ENCODE measurements at places on chromosomes 2 and 18. TPM values are rescaled to one million over a fixed set of nuclear protein-coding genes. Genes with fewer than 3 reads are reported as not detected.
A peak's percentile ranks its signal among the peaks of the same experiment; 100 is the strongest.

DNA sequence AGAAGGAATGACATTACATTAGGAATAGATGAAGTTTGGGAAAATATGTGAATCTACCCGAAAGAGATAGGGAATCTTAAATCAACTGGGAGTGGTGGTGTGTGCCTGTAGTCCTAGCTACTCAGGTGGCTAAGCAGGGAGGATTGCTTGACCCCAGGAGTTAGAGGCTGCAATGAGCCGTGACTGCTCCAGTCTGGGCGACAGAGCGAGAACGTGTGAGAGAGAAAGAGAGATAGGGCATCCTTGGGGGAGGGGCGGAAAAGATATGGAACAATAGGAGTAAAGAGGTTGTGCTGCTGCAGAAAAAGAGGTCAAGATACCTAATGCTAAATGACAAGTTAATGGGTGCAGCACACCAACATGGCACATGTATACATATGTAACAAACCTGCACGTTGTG, 47.1 kb upstream of the ADAM23 start:
- no peaks in the 10 kb centered on the region for H3K36me3 ChIP-seq
- H3K4me1 ChIP-seq: no peaks in the 10 kb centered on the region
- H3K27me3 ChIP-seq: no peaks in the 10 kb centered on the region
- no peak for DNase-seq
- H3K27ac ChIP-seq: no peak overlapping the region

GRCh38 chr2:43611987-43612894, 16.4 kb upstream of the THADA start:
- H3K4me3 ChIP-seq: no peak overlapping the region
- no peaks in the 10 kb centered on the region for H3K27me3 ChIP-seq
- peak overlapping the region; percentile 57 for H3K27ac ChIP-seq

GRCh38 chr2:234463626-234464290, 33.1 kb downstream of the ARL4C start:
- H3K36me3 ChIP-seq: no peaks in the 10 kb centered on the region
- H3K4me1 ChIP-seq: no peaks in the 10 kb centered on the region
- H3K27me3 ChIP-seq: no peaks in the 10 kb centered on the region
- H3K4me3 ChIP-seq: no peak overlapping the region

- no peaks in the 10 kb centered on the region for H3K27me3 ChIP-seq
- H3K4me3 ChIP-seq: no peak overlapping the region
- no peak for DNase-seq
- no peak overlapping the region for H3K27ac ChIP-seq
- H3K4me1 ChIP-seq: no peaks in the 10 kb centered on the region
- no peaks in the 10 kb centered on the region for H3K36me3 ChIP-seq
These were observed 147.8 kb upstream of the SRD5A2 start for GRCh38 chr2:31728406-31729064.

Gene TUBB8B
- total RNA-seq: not detected

Gene SNORC
- 0.32 TPM for total RNA-seq
